Activated T-cell treated with anti-CD3 and anti-CD28 coated beads for 48 hours (primary cell): ENCODE measurements at places on chromosomes 1 and 21.

DNA sequence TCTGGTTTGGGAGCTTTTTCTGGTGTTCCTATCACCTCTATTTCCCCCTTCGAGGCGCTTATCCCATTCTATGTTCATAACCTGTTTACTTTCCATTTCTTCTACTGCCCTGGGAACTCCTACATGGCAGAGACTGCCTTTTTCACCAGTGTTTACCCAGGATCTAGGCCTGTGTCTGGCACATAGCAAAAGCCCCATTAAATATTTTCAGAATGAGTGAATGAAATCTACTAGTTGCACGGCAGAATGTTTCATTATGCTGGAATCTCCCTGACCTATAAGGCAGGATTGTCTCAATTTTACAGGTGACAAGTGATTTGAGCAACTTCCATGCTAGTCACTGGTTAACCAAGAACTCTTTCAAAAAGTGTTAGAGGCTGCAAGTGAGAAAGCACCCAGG is 70.1 kb downstream of the PGM1 start:
- DNase-seq: no peak

- DNase-seq: no peak
Observed at GRCh38 chr21:42722153-42722552, 68.7 kb downstream of the PDE9A start.

DNA sequence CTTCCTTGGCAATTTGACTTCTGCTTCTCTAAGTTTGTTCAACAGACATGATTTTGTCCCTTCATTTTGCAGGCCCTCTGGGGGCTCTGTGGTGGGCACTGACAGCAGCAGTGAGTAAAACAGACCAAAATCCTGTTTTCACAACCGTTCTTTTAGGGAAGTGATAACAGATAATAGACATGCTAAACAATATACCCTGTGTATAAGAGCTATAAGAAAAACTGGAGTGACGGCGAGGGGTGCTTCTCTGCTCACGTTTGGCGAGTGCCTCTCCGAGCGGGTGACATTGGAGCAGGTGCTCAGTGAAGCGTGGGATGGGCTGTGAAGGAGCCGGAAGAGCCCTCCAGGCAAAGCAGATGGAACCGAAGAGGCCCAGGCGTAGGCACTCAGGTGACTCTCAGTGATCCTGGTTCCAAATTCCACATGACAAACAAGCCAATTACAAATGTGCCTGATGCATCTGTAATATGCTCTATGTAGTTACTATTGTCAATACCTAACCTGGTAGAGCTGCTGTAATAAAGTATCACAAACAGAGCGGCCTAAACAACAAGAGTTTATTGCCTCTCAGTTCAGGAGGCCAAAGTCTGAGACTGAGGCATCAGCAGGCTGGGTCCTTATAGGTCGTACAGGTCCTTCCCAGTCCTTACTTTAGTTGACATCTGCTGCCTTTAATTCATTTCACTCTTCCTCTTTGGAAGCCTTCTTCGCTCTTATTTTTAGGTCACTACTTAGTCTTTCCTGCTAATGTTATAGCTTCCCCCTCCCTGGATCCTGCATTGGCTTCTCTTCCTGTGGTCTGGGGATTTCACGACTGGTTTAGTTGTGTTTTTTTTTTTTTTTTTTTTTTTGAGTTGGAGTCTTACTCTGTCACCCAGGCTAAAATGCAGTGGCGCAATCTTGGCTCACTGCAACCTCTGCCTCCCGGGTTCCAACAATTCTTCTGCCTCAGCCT is 20.1 kb downstream of the OR2B11 start:
- no peak for DNase-seq

DNA sequence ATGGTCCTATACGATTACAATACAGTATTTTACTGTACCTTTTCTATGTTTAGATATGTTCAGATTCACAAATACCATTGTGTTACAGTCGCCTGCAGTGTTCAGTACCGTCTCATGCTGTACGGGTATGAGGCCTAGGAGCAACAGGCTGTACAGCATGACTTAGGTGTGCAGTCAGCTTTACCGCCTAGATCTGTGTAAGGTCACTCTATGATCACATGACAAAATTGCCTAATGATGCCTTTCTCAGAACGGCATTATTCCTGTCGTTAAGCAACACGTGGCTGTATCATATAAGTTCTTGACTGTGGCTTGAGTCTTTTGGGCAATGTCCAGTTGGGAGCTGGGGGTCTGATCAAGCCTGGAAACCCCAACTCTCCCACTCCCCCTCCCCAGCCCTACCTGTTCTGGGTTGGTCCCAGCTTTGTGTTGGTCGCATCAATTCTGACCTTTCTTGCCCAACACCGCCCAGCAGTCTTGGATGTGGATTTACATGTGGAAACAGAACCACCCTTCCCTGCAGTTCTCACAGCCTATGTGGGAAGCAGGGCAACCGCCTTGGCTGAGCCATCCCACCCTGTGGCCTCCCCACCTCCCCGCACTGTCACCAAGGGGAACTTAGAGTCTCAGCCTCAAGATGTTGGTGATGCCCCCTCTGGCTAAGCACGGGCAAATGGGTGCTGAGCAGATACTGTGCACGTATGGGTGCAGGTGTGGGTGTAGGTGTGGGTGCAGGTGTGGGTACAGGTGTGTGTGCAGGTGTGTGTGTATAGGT is 80.2 kb upstream of the ACTL8 start:
- no peak for DNase-seq

DNA sequence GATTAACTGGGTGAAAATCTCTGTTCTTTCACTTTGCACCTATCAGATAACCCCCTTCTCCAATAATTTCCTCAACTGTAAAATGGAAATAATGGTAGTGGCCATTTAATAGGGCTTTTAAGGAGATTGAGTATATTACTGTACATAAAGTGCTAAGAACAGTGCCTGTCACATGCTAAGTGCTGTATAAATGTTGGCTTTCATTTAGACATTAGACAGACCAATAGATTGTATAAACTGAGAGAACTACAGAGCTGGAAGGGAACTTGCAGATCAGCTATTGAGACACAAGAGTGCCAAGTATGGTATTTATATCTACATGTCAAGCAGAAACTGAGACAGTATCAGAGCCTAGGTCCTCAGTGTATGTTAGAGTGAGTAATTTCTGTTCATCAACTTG is 934.7 kb downstream of the PLA2G4A start:
- no peak for DNase-seq

DNA sequence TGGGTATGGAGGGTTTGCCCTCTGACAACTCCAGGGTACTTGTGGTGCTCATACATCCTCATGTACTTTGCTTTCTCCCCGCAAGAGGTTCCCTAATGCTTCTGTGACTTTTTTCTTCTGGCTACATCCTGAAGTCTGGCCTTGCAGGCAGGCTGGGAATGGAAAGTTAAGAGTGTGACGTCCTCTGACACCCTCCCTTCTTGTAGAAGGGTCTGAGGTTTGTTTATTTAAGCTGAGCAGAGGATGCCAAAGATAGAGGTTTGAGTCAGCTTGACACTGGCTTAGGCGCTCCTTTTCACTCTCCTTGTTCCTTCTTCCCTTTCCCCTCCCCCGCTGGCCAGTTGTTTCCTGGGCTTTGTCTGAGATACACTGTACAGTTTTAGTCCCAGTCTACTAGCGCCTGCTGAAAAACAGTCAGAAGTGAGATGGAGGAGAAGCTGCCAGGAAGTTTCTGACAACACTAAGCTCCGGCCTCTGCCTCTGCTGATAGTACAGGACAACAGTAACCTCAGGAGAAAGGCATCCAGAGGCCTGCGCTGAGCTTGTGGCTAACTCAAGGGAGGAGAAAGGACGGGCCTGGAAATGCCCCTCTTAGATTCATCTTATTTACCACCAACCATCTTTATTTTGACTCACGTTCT is at the start of gene MACF1:
Gene MACF1 (plus strand): TSS at position 255 of the 641 bp plus-strand sequence. CDS start 328 bp downstream, at position 583.
- DNase-seq: no peak
